NCI-H524 (cell line): ENCODE measurements at places on chromosomes 11 and 22.

GRCh38 chr22:40368836-40369235 is 1.6 kb upstream of the SGSM3 start:
- DNase-seq: no peak

- DNase-seq: no peak
Measured at GRCh38 chr11:74171997-74172396, 908 bp downstream of the PPME1 start.

DNA sequence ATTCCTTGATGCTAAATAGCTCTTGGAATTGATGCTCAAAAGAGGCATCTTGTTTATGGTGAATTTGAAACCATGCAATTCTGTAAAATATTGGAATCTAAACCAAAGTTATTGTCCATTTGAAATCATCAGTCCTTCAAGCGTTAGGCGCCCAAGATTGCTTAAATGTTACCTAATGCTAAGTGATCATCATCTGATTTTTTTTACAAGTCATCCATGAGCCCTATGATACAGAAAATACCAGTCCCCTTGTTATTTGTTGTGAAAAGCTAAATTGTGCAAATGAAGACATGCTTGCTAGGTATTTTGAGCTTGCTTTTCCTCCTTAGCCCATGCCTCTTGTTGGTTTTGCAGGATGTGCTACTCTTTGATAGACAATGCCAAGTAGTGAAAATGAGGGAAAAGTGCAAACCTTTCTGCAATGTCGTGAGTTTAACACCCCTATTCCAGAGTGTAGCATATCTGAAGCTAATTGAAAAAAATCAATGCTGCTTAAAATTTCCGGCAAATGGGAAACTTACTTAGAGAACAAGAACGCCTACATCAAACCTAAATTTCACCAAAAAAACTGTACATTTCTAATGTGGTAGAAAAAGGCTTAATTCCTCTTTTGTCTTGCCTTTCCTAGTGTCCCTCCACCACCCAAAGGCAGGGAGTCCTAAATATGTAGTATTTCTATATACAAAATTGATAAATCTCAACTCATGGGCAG is 1.9 kb downstream of the GRK3 start:
- no peak for DNase-seq

DNA sequence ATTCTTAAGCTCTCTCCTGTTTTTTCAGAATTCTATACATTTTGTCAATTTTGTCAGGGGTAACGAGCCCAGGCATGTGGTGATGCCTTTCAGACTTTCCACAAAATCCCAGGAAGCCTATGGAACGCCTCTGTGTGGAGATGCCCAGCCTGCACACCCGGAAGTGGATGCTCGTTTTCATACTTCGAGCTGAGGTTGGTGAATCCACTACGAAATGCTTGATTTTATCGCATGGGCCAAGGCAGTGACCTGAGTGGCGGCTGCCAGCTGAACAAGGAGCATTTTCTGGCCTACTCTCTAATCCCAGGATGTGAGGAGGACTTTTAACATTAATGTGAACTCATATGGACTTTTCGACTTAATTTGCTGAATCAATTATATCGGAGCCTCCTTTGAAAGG is 426.7 kb upstream of the B3GAT1 start:
- no peak for DNase-seq

DNA sequence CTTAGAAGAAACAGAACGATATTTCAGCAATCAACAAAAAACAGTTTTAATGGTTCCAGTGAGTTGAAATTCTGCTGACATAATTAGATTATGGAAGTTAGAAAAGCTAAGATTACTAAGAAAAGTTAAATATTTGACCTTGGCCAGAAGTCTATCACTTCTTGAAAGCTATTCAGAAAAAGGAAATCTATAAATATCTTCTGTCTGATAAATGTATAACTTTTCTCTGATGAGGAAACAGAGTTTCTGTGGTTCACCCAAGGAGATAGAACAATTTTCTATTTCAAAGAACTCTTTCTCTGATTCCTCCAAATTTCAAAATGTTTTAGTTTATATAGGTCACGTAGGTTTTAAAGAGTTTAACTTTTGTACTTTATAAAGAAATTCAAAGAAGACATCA is 438.4 kb upstream of the CHORDC1 start:
- no peak for DNase-seq

DNA sequence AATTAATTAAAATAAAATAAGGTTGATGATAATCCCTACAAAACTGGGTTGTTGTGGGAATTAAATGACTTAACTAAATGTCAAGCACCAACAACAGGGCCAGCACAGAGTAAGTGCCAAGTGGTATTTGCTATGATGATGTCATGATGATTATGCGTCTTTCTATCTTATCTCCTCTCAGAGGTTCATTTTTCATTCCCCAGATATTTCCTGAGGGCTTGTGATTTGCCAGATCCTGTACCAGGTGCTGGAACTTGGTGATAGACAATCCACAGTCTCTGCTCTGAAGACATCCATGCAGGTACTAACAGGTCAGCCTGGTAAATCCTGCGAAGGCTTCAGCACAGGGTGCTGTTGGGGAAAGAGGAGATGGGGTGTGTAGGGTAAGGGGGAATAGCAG is 8.1 kb upstream of the MYH9 start:
- no peak for DNase-seq

GRCh38 chr11:2510626-2511402 is 66.0 kb downstream of the KCNQ1 start:
- DNase-seq: no peak

DNA sequence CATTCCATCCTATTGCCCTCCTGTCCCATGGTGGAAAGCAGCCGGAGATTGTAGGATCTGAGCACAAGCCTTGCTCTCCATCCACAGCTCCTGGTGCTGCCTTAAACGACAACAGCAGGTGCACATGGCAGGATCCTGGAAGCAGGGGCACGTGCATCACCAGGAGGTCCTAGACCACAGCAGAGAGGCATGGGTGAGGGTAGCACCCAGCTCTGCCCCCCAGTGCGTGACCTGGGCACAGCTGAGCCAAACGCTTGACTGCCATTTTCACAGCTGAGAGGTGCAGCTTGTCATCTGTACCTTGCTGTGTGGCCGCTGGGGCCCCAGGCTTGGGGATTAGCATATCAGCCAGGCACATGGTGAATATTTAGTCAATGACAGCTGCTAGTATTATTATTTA is 92.7 kb downstream of the NTM start:
- peak; percentile 78 for DNase-seq

- peak; percentile 96 for DNase-seq
Measured at GRCh38 chr11:64409707-64410403, 50.9 kb downstream of the RPS6KA4 start.

DNA sequence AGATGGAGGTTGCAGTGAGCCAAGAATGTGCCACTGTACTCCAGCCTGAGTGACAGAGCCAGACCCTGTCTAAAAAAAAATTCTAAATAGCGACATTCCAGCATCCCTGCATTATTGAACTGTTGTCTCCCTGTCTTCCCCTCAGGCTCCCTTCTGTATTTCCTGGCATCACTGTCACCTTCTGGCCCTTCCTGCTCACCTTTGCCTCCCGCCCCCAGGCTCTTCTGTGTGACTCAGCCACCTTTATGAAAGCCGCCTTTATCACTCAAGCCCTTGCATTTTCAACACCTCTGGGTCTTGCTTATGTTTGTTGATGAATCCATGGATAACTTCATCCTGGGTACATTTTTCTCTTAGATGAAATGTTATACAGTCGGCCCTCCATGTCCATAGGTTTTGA is 21.1 kb downstream of the UBASH3B start:
- no peak for DNase-seq

GRCh38 chr22:38986629-38987028 is 4.5 kb downstream of the APOBEC3B start:
- no peak for DNase-seq

DNA sequence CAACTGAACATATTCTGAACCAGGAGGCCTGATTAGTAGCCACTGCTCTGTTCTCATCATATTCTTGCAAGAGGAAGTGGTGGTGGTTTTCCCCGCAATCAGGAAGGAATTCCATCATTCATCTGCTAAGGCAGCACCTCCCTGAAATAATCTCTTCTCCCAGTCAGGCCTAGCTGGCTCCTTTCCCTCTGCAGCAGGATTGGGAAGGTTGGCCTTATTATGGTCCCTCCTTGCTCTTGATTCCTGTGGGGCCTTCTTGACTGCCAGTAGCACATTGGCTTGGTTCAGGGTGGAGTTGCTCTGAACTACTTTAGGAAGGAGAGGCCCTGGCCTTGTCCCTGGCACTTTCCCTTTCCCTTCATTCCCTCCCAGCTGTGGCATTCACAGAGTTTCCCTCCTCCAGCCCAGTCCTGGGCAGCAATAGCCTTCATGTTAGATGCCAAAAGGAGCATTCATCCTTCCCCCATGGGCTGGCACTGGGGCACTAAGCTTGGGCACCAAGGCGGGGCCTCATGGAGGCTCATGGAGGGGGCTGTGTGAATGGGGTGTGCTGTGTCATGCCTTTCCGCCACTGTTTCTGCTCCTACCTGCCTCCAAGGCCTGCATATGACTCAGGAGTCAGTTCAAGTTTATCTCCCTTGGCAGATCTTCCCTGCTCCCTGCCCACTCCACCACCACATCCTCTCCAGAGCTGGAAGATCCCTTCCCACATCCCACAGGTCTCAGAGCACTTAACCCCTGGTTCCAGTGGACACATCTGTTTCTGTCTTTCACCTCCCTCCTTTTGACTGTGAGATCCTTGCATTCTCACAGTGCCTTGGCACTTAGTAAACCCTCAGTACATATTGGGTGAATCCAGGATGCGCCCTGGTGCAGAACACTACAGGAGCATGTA is 27.6 kb upstream of the CD44 start:
- no peak for DNase-seq

DNA sequence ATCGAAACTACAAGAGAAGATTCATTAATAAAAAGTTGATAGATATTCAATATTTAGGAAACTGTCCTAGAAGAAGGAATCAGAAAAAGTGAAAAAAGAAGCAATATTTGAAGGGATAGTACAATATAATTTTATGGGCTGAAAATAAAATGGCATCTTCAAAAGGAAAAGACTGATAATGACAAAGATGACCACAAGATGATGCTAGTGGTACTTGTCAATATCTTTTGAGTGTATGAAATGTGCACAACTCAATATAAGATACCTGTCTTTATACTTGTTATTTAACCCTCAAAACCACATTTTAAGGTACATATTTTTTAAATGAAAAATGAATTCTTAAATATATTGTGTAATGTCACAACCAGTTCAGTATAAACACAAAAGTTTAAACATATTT is 1059.6 kb upstream of the RAG2 start:
- peak; percentile 17 for DNase-seq

DNA sequence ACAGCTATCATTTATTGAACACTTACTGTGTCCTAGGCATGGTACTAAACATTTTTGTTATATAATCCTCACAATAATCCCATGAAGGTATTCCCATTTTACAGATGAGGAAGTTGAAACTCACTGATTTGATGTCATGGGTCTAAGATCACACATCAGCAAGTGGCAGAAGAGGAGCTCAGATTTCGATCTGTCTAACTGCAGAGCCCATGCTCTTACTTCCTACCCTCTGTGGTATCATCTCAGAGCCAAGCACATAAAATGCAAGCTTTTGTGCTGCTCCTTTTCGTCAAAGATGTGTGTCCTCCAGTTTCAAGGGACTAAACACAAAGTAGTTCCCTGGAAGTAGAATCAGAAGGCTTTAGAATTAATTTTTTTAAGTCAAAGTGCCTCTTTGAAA is 71.1 kb downstream of the ARFGAP2 start:
- DNase-seq: no peak

DNA sequence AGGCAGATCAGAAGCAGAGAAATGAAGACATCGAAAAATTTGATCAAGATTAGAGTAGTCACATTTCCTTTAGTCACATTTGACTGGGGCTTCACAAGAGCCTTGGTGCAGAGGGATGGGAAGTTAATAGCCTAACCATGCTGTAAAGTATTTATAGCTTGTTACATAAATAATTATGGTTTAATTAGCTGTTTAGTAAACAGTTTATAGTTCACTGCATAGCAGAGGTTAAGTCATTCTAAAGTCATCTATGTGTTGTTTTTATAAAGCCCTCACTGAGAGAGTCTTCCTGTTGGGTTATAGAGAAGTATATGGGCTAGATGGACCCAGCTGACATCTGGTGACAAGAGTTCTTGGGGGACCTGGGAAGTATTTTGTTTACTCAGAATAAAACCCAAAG is 47.1 kb downstream of the INSC start:
- DNase-seq: no peak

DNA sequence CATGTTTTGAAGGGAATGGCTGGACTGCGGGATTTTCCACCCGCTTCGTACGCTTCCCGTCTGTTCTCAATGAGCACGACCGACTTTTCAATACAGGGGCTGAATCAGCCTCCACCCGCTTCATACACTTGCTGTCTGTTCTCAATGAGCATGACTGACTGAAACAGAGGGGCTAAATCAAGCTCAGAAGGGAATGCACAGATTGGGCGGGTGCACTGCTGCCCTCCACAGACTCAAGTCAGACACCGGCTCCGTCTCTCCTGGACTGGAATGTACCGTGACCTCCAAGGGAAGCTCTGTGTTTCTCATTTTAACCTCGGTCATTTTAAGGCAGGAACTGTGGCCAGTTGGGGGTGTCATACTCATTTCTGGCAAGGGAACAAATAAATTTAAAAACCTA is 48.5 kb downstream of the BRD1 start:
- no peak for DNase-seq

- DNase-seq: peak; percentile 18
Measured at GRCh38 chr11:8233691-8234424, 29.8 kb downstream of the LMO1 start.

DNA sequence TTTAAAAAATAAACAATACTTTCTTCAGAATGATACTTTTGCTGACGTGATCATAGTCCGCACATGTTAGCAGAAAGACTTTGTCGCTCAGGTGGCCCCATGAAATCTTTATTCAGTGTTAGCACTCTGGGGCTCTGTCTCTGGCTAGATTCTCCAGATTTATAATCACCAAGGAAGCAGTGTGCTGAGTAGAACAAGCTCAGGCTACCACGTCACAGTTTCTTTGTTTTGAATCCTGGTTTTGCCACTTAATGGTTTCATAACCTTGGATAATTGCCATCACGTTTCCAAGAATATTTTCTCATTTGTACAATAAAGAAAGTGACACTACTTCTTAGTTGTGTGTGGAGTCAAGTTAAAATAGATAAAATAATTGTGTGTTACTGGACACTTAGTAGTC is 3.9 kb upstream of the MUC15 start:
- DNase-seq: no peak

DNA sequence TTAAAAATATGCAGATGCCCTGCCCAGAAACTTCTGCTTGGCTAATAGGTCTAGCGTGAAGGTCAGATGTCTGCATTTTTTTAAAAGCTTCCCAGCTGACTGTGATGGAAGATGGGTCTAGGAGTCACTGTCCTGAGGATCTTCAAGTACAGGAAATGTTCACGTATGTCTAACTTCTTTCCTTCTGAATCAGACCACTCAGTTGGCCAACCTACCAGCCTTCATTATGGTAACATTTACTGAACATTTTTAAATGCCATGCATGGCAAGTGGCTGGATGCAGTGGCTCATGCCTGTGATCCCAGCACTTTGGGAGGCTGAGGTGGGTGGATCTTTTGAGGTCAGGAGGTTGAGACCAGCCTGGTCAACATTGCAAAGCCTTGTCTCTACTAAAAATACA is 1.1 kb upstream of the PRG2 start:
- no peak for DNase-seq
